AG08396 (cell line): ENCODE measurements at places on chromosomes 1 and 21.

GRCh38 chr1:184021728-184022127 is 15.8 kb downstream of the COLGALT2 start:
- no peak for DNase-seq

DNA sequence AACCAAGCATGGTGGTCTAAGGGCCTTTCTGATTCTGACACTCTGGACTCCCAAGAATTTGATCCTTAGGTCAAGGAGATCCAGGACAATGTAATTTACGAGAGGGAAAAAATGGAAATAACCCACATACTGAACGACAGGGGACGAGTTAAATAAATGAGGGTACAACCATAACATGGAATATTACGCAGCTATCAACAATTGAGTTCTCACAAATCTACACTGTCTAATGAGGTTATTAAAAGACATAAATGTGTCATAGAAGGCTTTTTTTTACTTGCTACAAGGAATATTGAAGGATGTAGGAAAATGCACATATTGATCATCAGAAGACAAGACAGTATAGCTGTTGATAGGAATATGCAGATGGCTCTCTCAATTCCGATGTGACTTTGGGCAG is 23.8 kb downstream of the SDC3 start:
- DNase-seq: no peak

DNA sequence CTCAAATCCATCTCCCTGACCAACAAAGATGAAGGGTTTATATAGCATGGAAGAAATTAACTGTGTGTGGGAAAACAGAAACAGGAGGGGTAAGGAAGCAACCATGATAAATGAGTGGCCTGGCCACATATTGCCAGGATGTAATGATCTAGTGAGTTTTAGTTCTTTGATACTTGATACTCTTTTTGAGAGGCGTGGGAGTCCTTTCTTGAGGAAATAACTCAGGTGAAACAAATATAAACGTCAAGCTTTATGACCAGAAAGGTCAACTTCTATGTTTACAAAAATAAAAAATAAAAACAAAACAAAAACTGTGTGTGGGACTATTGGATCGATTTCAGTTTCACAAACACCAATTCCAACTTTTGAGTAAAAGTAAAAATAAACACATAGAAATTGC is 860.8 kb upstream of the B3GALT2 start:
- DNase-seq: no peak

GRCh38 chr1:30714536-30715090 is 8.8 kb downstream of the MATN1 start:
- DNase-seq: no peak

- DNase-seq: no peak
Measured at GRCh38 chr1:7596126-7596965, 174.8 kb upstream of the VAMP3 start.

DNA sequence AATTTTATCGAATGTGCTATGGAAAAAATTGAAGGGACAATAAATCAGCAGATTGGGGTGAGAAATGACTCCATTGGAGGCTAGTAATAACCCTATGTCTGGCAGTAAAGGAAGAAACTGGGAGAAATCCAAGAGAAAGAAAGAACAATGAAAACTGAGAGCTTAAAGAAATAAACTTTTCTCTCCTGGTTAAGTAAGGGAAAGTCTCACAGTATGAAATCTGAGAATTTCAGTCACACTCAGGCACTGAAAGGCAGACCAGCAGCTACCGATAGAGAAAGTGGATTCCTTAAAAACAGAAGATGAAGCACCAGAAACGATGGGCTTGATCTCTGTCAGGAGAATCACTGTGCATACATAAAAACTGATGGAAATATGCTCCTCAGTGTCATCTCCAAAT is 404.2 kb downstream of the PLPP3 start:
- no peak for DNase-seq

GRCh38 chr1:223337174-223337869 is 26.7 kb downstream of the SUSD4 start:
- no peak for DNase-seq

GRCh38 chr1:26336477-26337205 is 17.3 kb downstream of the CRYBG2 start:
- DNase-seq: peak; percentile 49

DNA sequence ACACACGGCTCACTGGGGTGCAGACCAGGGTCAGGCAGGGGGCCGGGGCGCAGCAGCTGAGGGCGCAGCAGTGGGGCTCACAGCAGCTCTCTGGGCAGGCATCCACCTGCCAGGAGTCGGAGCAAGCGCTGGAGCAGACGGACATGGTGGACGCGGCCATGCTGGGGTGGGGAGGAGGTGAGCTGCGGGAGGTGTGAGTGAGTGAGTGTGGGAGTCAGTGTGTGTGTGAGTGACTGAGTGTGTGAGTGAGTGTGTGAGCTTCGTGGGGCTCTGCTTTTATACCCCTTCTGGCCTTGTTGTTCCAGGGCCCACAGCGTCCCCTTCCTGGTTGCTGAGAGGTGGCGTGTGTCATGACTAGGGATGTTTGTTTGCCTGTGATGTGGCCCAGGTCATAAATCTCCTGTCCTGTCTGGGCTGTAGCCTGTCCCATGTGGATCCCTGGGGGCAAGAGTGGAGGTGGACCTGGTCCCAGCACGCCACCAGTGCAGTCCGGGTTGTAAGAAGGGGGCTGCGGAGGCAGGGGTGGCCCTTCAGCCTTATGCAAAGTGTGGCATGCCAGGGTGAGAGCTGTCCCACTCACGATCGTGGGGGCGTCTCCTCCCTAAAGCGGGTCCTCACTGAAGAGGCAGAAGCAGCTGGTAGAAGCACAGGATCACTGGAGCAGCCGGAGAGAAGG is at the start of gene KRTAP10-1:
KRTAP10-1 (minus strand) TSS at position 205 of the 676 bp plus-strand sequence; CDS start at position 160, 45 bp downstream.
- no peak for DNase-seq

DNA sequence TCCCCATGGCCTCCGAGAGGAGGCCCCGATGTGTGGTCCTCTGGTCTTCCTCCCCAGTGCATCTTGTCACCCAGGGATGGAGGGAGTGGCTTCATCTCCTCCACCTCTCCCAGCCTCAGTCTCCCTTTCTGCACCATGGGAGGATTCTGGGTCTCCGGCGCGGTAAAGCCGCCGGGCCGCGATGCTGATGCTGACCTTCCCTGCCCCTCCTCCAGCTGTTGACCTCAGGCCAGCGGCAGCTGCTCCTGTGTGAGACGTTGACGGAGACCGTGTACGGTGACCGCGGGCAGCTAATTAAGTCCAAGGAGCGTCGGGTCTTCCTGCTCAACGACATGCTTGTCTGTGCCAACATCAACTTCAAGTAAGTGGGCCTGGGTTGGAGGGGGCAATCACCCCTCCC is 92.6 kb downstream of the ARHGEF10L start:
- no peak for DNase-seq

- DNase-seq: no peak
Measured at GRCh38 chr1:27141266-27142003, 13.5 kb downstream of the SLC9A1 start.

GRCh38 chr1:184482136-184482535 is 95.3 kb downstream of the C1orf21 start:
- DNase-seq: no peak

DNA sequence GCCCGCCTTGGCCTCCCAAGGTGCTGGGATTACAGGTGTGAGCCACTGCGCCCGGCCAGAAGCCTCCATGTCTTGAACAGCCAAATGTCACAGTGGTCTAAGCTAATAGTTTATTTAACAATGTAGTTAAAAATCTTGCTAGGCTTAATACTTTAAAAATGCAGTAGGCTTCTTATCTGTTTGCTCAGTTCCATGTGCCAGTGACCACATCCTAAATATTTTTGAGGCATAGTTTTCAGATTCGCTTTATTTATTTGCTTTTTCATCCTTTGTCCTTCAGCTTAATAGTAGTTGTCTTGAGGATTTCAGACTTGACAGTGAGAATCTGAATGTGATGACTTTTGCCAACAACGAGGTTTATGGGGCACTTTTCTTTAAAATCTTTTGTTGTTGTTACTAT is 59.9 kb upstream of the PRRX1 start:
- no peak for DNase-seq

GRCh38 chr21:28235169-28235895 is 757.3 kb downstream of the LTN1 start:
- no peak for DNase-seq

DNA sequence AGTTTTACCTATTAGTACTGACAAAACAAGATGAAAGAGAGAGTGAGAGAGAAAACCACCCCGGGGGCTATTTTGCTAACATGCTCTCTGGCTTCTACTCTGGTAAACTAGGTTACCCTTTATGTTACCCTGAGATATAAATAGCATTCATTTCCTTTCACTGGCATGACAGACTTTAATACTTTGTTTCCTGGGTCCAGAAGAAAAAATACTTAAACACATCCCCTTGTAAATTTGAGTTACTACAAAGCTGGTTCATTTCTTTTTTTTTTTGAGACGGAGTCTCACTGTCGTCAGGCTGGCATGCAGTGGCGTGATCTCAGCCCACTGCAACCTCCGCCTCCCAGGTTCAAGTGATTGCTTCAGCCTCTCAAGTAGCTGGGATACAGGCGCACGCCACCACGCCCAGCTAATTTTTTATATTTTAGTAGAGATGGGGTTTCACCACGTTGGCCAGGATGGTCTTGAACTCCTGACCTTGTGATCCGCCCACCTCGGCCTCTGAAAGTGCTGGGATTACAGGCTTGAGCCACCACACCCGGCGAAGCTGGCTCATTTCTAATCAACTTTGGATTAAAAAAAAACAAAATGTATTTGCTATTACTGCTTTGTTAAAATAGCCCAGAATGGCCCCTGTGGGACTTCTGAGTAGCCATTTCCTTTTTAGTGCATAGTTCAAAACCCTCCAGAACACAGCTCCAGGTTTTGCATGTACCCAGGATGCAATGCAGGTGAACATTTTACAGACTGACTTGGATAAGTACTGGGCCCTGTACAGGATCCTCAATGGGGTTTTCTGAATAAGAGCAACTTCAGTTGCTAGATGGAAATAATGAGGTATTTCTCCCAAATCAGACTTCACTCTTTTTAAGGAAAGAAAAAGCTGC is 20.6 kb downstream of the INPP5B start:
- no peak for DNase-seq

DNA sequence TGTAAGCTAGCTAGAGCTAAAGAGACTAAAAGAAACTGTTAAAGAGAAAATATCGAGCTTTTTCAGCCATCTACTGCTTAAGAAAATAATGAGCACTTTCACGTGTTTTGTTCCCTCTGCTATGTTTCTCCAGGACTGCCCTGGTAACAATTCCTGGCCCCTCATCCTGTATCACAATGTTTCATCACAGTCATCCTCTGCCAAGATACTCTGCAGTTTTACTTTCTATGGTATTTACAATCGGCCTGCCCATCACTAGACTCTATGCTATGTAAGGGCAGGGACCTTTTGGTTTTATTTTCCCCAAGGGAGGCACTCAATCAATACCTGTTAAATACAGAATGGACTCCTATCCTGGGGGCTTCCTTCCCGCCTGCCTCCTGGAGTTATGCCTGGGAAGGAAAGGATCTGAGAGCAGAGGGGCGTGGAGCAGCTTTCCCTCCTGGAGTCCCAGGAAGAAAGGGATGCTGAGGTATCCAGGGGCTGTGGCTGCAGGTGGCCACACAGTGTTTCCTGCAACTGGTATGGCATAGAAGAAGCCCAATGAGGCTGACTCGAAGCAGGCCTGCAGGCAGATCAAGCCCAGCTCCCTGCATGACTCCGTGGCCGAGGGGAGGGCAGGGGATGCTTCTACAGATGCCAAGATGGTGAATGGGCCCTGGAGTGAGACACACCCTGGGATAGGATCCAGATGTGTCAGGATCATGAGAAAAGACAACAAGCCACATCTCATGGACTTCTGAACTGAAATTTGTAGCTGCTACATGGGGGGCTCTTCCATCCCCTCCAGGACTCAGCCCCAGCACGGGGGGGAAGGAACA is 52.9 kb downstream of the MATN1 start:
- peak; percentile 57 for DNase-seq

- no peak for DNase-seq
Measured at GRCh38 chr1:45348609-45348965, 8.3 kb upstream of the MUTYH start.

DNA sequence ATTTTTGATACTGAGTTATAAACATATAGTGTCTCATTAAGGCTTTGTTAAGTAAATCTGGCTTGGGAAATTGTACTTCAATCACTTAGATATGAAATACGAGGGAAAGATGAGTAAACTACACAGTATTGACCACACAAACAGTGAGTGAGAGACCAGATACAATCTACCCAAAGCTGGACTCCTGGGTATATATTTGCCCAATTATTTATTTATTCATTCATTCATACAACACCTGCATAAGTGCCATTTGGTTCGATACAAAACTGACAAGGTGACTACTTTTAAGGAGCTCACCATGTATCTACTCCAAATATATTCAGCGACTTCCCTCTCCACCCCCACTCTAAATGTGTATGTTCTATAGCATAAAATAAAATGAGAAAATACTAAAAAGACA is 143.4 kb downstream of the TGFB2 start:
- DNase-seq: no peak

DNA sequence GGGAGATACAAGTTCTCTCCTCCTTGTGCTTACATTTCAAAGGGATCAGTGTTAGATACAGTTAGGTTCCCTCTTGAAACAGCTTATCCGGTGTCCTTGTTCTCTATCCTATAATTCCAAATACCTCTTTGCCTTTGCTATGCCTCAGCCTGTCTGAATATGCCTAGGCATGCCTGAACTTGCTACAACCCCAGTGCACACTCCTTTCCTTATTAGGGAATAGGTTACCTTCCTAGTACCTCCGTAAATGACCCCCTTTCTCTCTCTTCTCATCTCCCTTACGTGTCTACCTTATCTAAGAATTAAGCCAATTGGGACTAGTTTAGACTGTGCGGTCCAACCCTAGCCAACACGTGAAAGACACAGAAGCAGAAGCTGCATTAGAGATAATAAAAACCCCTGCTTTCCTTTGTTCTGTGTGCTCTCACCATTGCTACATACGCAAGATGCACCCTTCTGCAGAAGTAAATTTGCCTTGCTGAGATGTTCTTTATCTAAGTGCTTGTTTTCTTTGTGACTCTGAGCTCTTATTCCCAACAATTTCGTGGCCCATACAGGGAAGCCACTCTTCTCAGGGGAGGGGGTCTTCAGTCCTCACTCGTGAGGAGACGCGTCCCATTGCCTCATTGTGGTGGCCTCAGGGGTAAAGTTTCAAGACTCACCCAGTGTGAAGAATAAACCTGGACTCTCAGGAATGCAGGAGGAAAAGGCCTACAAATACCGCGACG is 802.1 kb downstream of the PLA2G4A start:
- DNase-seq: no peak

GRCh38 chr1:112872551-112872962 is 83.4 kb downstream of the SLC16A1 start:
- DNase-seq: no peak

GRCh38 chr1:32073299-32074229 is 825 bp downstream of the TMEM39B start:
- DNase-seq: no peak

- DNase-seq: no peak
Measured at GRCh38 chr1:42851420-42851819, 5.0 kb downstream of the ZNF691 start.
